ENCODE measurements at places on chromosomes 16 and 17.

- no peak for DNase-seq
Observed at GRCh38 chr17:81868674-81869220, 2.4 kb downstream of the ARHGDIA start.

DNA sequence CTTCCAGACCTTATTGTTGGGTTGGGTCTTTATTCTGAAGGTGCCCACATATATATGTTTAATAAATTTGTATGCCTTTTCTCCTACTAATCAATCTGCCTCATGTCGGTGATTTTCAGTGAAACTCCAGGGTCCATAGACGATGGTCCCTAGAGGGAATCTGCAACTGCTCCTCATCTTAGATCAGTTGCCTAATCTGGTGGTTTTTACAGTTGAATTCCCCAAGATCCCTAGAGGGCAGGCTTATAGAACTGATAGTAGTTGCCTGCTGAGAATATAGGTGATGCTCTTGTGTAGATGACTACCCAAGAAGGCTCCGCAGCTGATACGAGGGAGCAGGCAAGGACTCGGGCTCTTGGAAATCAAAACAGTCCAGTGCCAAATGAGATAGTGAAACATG lies 619.2 kb upstream of the C16orf82 start:
- no peak for DNase-seq

GRCh38 chr17:8953156-8953885 lies 12.2 kb downstream of the PIK3R5 start:
- DNase-seq: no peak

DNA sequence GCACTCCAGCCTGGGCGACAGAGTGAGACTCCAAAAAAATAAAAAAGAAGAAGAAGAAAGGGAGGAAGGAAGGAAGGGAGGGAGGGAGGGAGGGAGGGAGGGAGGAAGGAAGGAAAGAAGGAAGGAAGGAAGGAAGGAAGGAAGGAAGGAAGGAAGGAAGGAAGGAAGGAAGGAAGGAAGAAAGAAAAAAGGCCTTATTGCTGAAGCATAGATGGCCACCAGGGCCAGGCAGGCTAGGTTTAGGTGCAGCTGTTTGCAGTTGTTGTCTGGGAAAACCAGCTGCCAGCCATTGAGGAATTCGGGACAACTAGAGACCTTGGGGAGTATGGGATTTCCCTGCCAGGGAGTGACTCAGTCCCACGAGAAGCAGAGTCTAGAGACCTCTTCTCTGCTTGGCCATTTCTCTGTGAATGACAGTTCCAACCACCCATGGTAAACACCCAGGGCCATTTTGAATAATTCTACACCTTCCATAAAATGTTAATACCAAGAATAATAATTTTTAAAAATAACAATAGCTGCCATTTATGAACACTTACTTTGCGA lies 31.0 kb downstream of the SCNN1B start:
- no peak for DNase-seq

DNA sequence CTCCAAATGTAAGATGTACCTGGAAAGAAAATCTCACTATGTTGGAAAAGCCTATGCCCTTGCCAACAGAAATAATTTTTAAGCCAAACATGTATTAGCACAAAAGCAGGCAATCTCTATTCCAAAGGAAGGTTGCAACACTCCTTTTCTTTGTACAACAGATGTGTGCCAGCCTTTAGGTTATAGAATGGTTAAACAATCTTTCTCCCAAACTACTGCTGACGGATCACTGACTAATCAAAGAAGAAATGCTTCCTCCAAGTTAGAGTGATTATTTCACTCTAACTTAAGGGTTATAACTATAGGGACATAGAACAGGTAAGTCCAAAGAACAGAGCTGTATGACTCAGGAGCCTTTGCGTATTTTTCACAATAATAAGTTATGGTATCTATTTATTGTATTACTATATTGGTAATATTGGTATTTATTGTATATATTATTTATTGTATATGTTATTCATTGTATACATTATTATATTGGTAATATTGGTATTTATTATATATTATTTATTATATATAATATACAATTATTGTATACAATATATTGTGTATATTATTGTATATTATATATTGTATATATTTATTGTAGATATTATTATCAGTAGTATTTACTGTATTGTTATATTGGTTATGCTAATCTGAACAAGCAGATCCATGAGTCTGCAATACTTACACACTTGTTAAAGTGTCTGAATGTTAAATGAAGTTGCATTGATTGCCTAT lies 36.7 kb upstream of the ABCA5 start:
- DNase-seq: no peak

GRCh38 chr16:24977678-24978075 lies 37.5 kb downstream of the ARHGAP17 start:
- DNase-seq: no peak

GRCh38 chr16:88468275-88469129 lies 15.4 kb downstream of the ZFPM1 start:
- no peak for DNase-seq

- no peak for DNase-seq
Observed at GRCh38 chr16:69644790-69645189, 79.0 kb downstream of the NFAT5 start.

DNA sequence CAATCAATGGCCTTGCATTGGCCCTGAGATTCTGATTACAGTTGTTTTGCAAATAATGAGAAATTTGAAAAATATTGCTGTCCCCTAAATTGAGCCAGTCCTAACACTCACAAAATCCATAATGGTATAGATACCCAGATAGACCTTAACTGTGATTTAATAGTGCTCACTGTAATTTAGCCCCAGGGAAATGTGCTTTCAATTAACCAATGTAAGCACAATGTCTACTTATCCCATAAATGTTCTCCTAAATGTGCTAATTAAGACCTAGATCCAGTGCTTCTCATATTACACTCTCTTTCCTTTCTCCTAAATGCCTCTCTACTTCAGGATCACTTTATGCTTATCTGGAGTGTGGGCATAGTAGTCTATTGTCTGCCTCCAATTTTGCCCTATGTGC lies 417.8 kb upstream of the CCL2 start:
- DNase-seq: no peak

Measured in activated CD4-positive, CD25-positive, alpha-beta regulatory T cell treated with anti-CD3 and anti-CD28 coated beads, Interleukin-2, amount 50 U/mL, for 72 hours (primary cell).